ENCODE measurements at places on chromosomes 6 and 20. TPM values are rescaled to one million over a fixed set of nuclear protein-coding genes. Genes with fewer than 3 reads are reported as not detected.
A peak's percentile ranks its signal among the peaks of the same experiment; 100 is the strongest.

GRCh38 chr6:31128093-31128676 is 7.9 kb upstream of the CDSN start:
- peak; percentile 63 for DNase-seq

Gene ID4
- not detected for total RNA-seq

DNA sequence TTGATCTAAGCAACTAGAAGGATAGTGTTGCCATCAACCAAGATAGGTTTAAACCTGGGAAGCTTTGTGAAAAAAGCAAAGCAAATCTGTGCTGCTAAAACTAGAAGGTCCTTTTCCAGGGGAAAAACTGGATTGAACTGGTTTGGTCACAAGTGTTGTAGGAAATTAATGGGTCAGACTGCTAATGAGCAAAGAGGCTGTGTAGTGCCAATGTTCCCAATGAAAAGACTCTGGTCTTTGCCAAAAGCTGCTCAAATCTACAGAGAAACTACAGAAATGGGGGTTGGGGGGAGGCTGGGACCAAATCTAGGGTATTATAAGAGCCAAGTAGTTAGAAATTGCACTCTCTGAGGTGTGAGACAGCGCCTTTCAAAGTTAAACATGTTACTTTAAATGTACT is 85.0 kb downstream of the PLCG1 start:
- no peak for DNase-seq

Gene NOTCH4
- total RNA-seq: 1.5 TPM

Gene SCGN
- total RNA-seq: not detected

GRCh38 chr6:11869672-11870340 is 91.2 kb upstream of the ADTRP start:
- no peak for DNase-seq

DNA sequence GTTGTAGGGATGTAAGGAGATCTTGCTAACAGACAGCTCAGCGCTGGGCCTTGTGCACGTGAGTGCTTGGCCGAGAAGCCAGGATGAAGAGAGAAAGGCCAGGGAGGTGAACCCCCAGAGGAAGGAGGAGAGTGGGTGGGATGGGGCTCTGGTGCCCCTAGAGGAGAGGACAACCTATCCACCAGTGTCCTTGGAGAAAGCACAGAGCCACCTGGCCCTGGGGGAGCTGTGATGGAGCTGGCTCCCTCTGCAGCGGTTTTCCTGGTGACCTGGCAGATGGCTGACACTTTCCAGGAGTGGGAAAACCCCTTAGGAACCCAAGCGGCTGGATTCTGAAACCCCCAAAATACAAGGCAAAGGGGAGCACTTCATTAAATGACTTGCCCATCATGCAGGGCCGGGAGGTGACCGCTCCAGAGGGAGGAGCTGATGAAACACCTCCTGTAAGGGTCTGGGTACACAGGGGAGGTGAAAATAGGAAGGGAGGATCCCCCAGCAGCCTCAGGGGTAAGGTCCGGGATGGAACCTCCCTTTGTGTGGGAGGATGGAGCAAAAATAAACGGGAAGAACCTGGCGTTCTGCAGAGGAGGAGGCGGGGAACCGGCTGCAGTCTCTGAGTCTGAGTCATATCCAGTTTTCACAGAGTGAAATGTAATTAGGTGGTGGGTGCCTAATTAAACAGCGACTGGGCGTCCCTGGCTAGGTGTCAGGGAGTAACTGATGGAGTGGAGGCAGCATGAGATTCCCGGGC is 80.4 kb downstream of the SULF2 start:
- DNase-seq: no peak

Gene CST2
- not detected for total RNA-seq

- no peak for DNase-seq
Observed at GRCh38 chr6:5998711-5999687, 7.7 kb downstream of the NRN1 start.

DNA sequence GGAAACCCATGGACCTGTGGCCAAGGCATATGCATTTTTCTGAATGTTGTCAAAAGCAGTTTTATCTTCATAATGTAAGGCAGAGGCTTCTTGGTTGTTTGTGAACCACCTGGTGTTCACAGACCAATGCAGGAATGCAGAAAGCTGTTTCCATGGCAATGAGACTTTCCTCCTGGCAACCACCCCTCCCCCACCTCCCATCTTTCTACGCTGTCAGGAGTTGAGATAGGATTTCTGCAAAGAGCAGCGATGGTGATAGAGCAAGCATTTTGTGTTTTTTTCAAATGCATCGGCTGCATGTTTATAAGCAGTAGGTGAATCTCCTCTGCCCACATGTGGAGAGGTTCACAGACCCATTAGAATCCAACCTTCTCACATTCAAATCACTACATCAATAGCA is 114.1 kb upstream of the SMLR1 start:
- no peak for DNase-seq

Gene ZNF341
- total RNA-seq: 4.6 TPM

Gene CEP43
- total RNA-seq: 15.9 TPM

All from T-cell (primary cell).